ENCODE measurements at places on chromosomes 16 and 17. TPM values are rescaled to one million over a fixed set of nuclear protein-coding genes. Genes with fewer than 3 reads are reported as not detected.

GRCh38 chr17:17696882-17697633 lies 15.8 kb downstream of the RAI1 start:
- peak overlapping the region; percentile 60 for H3K27ac ChIP-seq
- no peaks in the 10 kb centered on the region for H3K27me3 ChIP-seq
- H3K4me3 ChIP-seq = no peak overlapping the region
- no peak for DNase-seq
- no peaks in the 10 kb centered on the region for H3K36me3 ChIP-seq
- peaks cover 63% of the 10 kb centered on the region for H3K4me1 ChIP-seq

GRCh38 chr17:56314026-56314425 lies 160.8 kb downstream of the ANKFN1 start:
- H3K27me3 ChIP-seq = peaks cover 11% of the 10 kb centered on the region
- peak overlapping the region; percentile 60 for H3K27ac ChIP-seq
- H3K4me3 ChIP-seq = no peak overlapping the region
- no peaks in the 10 kb centered on the region for H3K36me3 ChIP-seq

- H3K27me3 ChIP-seq = no peaks in the 10 kb centered on the region
- peak; percentile 58 for DNase-seq
- peak overlapping the region; percentile 81 for H3K4me3 ChIP-seq
- peaks cover 3% of the 10 kb centered on the region for H3K36me3 ChIP-seq
- H3K4me1 ChIP-seq = peaks cover 50% of the 10 kb centered on the region
These were observed 1.1 kb downstream of the ANKRD11 start for GRCh38 chr16:89489040-89489897.

- no peaks in the 10 kb centered on the region for H3K36me3 ChIP-seq
- peaks cover 10% of the 10 kb centered on the region for H3K4me1 ChIP-seq
- DNase-seq = no peak
- H3K27ac ChIP-seq = no peak overlapping the region
These were observed 144.4 kb downstream of the ZNF18 start for GRCh38 chr17:11852912-11853311.

The HOXB1 gene
- total RNA-seq = 0.96 TPM

The PMFBP1 gene
- 3.9 TPM for total RNA-seq

All from progenitor cell of endocrine pancreas (in vitro differentiated cells).